Left ventricle myocardium inferior (tissue), 1 donor: ENCODE measurements at places on chromosomes 12 and 14. TPM values are rescaled to one million over a fixed set of nuclear protein-coding genes. Genes with fewer than 3 reads are reported as not detected.

DNA sequence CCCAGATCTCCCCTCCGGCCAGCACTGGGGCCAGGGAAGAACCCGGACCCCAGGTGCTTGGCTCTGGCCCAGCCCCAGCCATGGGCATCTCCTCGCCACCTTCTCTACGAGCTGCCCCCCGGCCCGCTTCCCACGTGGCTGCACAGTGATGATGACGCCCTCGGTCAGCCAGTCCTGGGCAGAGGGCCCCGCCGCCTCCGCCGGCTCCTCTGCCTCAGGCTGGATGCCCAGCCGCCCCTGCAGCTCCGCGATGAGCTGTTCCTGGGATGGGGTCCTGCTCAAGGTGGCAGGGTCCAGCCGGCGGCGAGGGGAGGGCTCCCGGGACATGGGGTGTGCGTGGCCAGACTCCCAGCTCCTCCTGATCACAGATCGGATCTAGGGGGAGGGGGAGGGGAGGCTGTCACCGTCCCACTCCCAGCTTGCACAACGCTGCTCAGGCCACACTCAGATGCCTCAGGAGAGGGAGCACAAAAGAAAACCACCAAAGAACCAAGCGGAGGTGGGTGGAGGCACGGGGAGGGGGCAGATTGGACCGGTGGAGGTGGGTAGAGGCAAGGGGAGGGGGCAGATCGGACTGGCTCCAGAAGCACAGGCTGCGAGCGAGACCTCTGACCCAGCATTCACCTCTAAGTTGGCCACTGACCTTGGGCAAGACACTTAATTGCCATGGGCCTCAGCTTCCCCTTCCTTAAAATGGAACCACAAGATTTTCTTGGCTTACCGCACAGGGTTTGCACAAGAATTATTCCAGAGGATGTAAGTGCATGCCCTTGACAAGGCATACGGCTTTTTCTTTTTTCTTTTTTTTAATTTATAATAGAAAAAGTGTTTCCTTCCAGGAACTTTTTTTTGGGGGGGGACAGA is 16.1 kb upstream of the RPLP0 start:
- DNase-seq = no peak

DNA sequence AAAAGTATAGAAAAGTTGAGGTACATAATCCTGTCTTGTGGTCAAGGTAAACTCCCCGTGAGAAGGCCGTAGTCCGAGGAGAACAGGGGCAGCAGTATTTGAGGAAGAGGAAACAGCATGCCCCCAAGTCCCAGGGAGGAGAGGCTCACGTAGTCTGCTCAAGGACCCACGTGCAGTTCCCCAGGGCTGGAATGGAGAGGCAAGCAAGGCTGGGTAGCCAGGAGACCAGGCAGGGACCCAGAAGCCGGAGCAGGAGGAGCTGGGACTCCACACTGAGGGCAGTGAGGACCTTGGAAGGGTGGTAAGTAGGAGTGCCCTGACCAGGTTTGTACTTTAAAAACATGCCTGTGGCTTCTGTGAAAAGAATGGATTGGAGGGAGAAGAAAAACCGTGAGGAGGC is 100.0 kb downstream of the EGLN3 start:
- no peak for DNase-seq

GRCh38 chr12:2356601-2357125 is 303.9 kb downstream of the CACNA1C start:
- DNase-seq = no peak

GRCh38 chr12:30200864-30201263 is 417.1 kb upstream of the TMTC1 start:
- no peak for DNase-seq

DNA sequence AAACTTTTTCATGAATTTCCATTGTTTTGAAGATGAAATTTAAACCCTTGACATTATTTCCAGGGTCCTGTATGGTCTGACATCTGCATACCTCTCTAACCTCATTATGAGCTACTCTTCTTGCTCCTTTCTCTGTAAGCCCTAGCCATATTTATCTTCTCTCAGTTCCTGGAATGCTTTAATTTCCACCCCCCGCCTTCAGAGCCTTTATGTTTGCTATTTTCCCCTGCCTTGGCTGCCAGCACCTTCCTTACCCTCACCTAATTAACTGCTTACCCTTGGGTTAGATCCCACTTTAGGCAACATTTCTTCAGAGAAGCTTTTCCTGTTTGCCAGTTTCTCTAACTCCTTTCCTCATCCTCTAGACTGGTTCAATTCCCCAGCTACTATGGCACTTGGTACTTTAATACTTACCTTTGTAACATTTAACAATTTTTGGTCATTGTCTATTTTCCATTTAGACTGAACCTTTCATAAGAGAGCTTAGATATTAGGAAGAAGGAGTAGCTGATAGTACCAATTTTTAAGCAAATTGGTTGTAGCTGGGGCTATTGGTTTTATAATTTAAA is 6.0 kb downstream of the STYX start:
- no peak for DNase-seq

DNA sequence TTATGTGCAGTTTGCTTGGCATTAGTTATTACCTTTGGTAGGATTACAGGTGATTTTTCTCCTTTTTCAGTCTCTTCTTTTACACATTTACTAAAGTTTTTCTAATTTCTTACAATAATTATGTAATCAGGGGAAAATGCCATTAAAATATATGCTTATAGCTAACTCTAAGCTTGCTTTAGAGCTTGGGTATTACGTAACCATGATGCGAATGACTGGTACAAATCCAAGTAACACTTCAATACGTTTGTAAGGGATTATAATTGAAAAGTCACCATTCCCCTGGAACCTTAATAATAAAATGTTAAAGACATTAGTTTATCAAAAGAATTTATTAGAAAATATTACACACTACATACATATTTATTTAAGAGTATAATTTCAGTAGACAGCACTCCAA is 71.6 kb downstream of the SCAF11 start:
- no peak for DNase-seq

DNA sequence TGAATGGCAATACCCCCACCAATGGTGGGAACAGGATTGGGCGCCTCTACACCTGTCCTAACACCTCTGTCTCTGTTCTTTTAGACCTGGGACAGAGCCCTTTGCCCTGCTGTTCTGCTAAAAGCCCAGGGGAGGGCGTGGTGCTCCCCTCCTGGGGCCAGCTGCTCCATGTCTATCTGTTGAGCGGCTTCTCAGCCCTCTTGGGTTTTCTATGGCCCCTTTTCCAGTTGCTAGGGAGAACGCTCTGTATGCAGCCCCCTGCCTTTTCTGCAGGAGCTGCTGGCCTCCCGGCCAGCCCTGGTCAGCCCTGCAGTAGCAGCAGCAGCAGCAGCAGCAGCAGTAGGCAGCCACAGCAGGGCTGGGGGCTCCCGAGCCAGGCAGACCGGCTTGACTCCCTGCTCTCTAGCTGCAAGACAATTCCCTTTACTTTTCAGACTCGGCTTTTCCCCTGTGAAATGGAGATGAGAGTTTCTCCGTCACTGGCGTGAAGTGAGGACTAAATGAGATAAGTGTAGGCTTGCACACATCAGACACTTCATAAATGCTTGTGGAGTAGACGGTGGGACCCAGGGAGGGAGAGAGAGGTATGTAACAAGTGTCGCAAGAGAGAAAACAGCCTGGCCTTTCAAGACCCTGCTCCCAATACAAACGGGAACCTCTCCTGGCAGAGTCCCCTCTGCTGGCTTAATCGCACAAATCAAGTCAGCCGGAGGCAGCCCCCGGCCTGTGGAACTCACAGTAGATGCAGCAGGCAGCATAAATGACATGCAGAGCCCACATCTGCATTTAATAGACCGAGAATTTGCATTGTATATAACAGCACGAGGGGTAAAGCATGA is 1.0 kb downstream of the RTL1 start:
- DNase-seq = no peak

DNA sequence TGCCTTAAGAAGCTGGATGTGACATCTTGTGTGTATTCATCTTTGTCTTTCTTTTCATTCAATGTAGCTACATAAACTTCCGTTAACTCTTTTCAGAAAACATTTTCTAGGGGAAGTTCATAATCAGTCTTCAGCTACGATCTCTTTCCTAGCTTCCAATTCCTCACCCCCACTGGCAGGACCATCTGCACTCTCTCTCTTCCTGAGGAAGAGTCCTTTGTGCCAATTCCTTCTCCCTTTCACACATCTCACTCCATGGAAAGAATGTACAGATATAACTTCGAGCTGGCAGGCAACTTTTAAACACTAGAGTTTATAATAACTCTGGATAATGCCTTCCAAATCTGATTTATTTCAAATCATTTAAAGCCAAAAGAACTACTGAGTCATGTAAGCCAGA is 495.7 kb downstream of the GALC start:
- DNase-seq = no peak

DNA sequence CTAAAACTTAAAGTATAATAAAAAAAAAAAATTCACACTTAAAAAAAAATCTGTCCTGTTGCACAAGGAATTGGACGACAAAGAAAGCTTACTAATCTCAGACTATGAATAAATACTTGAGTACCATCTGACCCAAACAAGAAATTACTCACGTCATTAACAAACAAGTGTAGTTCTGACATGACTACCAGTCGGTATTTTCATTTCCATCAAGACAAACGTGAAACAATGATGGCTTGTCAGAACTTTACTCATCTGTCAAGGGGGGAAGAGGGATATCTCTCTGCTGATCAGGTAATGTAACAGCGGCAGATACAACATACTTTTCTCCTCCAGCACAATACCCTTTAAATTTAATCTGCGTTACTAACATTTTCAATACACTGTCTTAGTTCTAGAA is 78.3 kb downstream of the CDK17 start:
- DNase-seq = no peak

- peak; percentile 43 for DNase-seq
These were observed 15.1 kb downstream of the RNF41 start for GRCh38 chr12:56206452-56207166.

- no peak for DNase-seq
These were observed 140.0 kb downstream of the DAD1 start for GRCh38 chr14:22448905-22449599.

DNA sequence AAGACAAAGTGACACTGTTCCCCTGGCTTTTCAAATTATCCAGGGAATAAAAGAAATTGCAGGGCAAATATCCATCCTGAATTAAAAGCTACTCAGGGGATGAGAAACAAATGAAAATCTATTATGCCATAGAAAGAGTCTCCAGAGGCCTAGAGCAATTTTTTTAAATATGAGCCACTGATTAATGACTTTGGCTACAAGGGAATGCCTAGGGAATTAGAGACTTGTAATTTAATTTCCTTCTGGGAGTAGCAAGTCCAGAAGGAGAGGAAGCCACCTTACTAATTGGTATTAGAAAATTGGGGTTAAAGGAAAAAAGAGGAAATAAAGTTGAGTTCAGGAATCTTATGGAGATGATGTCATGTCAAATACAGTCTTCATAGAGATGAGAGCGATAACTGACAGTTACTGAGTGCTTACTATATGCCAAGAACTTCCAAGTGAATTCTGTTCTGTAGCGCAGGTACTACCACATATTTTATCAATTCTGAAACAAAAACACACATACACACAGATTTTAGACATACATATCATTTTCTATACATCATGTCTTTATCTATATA is 304.4 kb downstream of the DUSP6 start:
- DNase-seq = no peak

GRCh38 chr12:117120787-117121186 is 21.6 kb upstream of the TESC start:
- no peak for DNase-seq

DNA sequence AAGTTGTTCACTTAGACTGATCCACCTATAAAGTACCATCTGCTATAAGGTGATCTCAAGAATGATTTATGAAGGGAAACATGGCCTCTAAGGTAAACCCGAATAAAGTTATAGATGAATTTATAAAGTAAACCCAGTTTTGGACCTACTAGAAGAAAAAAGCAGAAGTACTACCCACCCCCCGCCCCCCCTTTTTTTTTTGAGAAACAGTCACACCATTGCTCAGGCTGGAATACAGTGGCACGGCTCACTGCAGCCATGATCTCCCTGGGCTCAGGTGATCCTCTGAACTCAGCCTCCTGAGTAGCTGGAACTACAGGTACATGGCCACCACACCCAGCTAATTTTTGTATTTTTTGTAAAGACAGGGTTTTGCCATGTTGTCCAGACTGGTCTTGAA is 3.9 kb downstream of the ENTPD5 start:
- DNase-seq = no peak

DNA sequence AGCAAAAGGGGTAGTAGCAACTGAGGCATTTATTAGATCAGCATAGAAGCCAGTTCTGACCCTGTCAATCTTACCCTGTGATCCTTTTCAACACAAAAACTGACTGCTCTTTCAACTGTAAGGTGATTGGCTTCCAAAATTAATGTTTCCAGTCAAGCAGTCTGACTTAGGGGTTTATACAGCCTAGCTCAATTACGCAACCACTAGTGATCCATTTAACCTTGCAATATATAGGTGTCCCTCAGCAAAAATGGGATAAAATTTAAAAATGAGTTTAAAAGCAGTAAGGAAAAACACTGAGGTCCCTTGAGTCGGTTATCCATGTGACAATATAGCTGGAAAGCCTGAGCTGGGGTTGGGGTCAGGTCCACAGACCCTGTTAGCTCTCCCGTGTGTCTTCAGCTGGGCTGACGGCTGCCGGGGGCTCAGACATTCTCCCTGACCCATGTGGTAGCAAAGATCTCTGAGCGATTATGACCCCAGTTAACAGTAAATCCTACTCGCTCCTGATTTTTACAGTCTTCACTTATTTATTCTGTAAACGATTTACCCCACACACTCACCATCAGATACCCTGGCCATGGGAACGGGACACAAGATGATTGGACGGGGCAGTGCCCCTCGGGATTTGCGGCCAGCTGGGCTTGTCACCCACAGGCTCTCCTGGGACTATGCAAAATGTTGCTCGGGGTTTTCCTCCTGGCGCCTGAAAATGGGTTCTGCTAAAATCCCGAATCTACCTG is 16.6 kb downstream of the ADGRD1 start:
- no peak for DNase-seq

GRCh38 chr12:120156315-120157259 is 37.9 kb downstream of the GCN1 start:
- no peak for DNase-seq

- DNase-seq = no peak
These were observed 145.0 kb upstream of the SLC38A2 start for GRCh38 chr12:46517579-46517962.

- DNase-seq = no peak
These were observed 50.9 kb downstream of the BTBD7 start for GRCh38 chr14:93281937-93282336.

- DNase-seq = no peak
These were observed 12.5 kb upstream of the KRT80 start for GRCh38 chr12:52204095-52204930.

- no peak for DNase-seq
These were observed 51.0 kb downstream of the NINJ2 start for GRCh38 chr12:612293-612692.

GPR84 gene
- not detected for total RNA-seq

NRXN3 gene
- total RNA-seq = 1.2 TPM

DNAI7 gene
- total RNA-seq = 1.1 TPM

TC2N gene
- total RNA-seq = 4.1 TPM

ANO2 gene
- 13.0 TPM for total RNA-seq

SMAGP gene
- total RNA-seq = 3.3 TPM

SRRM4 gene
- total RNA-seq = 0.19 TPM

HOXC10 gene
- not detected for total RNA-seq
